ENCODE measurements at places on chromosomes 4 and X. TPM values are rescaled to one million over a fixed set of nuclear protein-coding genes. Genes with fewer than 3 reads are reported as not detected.

TMEM156 gene
- total RNA-seq, result 22.7 TPM

GNRHR gene
- total RNA-seq, result not detected

PASD1 gene
- not detected for total RNA-seq

ATOH1 gene
- not detected for total RNA-seq

BTK gene
- 0.20 TPM for total RNA-seq
